ENCODE measurements at places on chromosomes 11 and 22. TPM values are rescaled to one million over a fixed set of nuclear protein-coding genes. Genes with fewer than 3 reads are reported as not detected.

GRCh38 chr22:42892571-42893316 is 35.7 kb upstream of the ARFGAP3 start:
- DNase-seq: no peak

DNA sequence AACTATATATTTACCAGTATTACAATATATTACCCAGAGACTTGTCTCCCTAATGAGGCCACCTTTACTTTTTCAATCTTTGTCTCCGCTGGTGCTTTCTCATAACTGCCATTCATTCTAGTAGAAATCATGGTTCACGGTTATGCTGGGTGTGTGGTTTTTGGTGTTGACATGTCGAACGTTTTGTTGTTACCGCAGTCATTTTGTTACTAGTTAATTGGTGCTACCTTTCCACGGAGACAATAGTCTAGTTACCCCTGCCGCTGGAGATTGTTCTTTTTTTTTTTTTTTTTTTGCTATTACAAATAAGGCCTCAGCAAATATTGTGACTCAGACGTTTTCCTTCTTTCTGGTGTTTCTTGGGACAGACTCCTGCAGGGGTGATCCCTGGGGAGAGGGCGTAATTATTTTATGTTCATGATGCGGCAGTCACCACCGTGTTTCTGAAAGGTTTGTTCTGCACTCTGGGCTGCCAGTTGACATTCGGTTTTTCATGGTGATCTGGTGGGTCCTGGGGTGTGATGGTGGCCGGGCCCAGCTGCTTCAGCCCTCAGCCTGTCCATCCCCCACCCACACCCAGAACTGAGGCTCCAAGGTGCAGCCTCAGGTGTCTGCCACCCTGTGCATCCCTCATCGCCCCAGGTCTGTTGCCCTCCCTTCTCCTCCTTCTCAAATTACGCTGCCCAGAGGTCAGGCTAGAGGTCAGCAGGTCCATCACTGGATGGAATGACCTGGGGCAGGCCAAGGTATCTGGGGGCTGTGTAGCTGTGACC is 28.6 kb downstream of the LRP5 start:
- DNase-seq: no peak

DNA sequence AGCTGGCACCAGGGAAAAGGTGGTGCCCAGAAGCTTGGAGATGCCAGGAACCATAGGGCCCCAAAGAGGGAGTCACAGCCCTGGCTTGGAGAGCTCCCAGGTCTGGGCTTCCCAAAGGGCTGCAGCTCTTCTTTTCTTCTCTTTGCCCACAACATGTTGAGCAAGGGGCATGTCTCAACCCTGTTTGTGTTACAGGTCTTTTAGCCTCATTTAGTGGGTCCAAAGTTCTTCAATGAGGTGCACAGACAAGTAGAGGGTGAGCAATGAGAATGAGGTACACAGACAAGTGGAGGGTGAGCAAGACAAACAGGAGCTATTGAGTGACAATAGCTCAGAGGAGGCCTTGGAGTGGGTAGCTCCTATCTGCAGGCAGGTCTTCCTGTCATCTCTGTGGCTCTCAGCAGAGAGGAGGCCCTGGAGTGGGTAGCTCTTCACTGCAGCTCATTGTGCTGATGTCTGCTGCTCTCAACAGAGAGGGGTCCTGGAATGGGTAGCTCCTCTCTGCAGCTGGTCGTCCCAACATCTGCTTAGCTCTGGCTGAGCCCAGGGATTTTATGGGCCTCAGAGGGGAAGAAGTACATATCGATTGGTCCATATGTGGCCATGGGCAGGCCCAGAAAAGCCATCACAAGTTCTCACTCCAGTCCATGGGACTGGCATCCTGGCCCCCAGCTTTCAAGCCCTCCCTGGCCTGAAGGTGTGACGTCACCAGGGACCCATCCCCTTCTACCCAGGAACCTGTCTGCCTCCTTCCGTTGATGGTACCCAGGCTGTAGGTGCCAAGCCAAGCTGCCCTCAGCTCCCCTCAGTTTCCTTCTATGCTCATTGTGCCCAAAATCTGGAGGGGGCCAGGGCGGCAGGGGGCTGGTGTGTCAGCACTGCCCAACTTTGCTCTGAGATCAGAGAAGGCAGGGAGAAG is 34.9 kb downstream of the WBP2NL start:
- no peak for DNase-seq

GRCh38 chr22:49076300-49077035 is 751.2 kb downstream of the BRD1 start:
- DNase-seq: no peak

DNA sequence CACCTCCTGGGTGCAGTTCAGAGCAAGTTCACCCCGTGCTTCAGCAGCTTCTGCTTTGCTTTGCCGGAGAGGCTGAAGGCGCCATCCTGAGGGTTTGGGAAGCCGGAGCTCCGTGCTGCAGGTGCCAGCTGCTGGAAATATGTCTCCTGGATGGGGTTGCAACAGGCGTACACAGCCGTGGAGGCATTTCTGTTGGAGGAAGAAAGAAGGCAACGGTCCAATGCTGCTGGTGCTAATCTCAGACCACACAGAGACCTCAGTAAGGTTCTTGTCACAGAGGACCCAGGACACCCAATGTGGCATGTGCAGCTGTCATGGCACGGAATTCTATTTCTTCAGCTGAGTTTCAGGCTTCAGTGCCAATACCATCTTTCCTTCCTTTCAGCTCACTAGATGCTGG is 24.2 kb downstream of the ASPHD2 start:
- no peak for DNase-seq

GRCh38 chr22:35319244-35319985 is 19.7 kb downstream of the TOM1 start:
- DNase-seq: no peak

DNA sequence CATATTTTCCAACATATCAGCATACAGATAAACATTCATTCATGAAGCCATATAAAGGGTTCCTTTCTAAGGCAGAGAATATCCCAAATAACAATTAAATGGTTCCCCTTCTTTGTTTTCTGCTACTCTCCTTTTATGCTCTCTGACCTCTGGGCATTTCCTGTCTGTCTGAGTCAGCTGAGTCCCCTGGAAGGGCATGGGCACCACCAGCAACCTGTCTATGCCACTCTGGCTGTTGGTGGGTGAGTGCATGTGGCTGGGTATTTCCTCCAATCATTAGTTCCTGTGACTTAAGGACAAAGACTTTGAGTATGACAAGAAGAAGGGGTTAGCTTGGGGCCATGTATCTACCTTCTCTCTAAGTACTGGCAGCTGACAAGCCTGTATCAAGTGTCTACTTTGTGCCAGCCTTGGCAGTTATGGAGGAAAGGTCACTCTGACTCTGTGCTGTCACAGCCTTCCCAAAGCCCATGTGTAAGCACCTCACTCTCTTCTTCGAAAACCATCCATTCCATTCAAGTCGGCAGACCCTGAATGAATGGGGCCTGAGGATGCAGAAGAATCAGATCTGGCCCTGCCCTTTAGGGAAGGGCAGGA is 86.3 kb upstream of the PHOX2A start:
- DNase-seq: no peak

- DNase-seq: no peak
Observed at GRCh38 chr11:97033178-97033577, 643.4 kb downstream of the JRKL start.

- DNase-seq: no peak
Observed at GRCh38 chr11:9524001-9524400, 49.5 kb upstream of the WEE1 start.

DNA sequence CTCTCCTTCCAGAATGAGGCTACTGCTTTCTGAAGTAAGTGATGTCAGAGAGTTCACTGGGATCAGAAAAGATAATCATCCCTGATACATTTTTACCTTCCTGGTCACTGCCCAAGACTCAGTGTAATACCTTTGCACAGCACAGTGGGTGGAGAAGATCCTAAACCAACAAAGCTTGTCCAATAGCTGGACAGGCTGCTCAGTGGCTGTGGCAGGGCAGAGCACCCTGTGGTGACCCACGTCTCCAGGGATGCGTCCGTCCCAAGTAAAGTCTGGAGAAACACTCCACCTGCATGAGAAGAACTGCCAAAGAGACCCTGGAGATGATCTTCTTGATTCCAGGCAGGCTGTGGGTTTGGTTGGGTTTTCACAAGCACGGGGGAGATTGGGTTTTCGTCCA is 31.0 kb upstream of the TLCD5 start:
- DNase-seq: no peak

- no peak for DNase-seq
Observed at GRCh38 chr11:119585043-119585781, 143.8 kb downstream of the NECTIN1 start.

DNA sequence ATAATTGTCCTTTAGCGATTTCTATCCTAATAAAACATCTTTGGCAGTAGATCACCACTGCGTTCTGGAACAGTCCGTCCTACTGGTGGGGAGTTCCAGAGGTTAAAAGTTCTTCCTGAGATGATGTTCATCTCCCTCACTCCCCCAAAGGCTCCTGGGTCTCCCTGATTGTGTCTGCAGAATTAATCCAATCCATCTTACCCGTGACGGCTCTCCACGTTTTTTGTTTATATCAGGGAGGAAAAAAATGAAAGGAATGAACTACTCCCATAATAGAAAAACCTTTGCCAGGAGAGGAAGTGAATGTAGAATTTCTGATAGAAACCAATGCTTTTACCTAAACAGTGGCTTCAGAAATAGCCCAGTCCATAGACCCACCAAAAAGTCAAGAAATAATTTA is 81.6 kb downstream of the LARGE1 start:
- DNase-seq: no peak

GRCh38 chr22:27381960-27382742 is 419.4 kb downstream of the MN1 start:
- no peak for DNase-seq

The FAM89B gene
- total RNA-seq: 23.3 TPM

The APOA4 gene
- not detected for total RNA-seq

The APOA5 gene
- not detected for total RNA-seq

The ATP5MG gene
- 147 TPM for total RNA-seq

The TTC9C gene
- 5.2 TPM for total RNA-seq

The DNAJB7 gene
- total RNA-seq: not detected

The ART1 gene
- not detected for total RNA-seq

Data from CD4-positive, alpha-beta T cell (primary cell).